B cell (primary cell): ENCODE measurements at places on chromosomes 12 and 14.

DNA sequence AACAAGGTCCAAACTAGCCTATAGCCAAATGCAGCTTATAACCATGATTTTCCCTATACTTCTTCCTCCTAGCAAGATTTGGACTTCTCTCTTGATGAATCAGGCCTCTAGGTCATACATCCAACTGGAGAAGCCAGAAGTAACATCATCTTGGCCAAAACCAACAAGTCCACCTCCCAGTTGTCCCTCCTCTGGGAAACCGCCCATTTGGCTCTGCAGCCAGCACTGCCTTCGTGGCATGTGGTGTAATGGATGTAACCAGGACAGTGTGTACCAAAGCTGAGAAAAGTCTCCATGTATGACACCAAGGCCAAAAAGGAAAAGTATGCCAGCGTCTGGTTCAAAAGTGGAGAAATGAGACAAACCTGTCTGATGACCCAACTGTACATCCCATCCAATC lies 59.3 kb upstream of the VASH1 start:
- no peak for DNase-seq

DNA sequence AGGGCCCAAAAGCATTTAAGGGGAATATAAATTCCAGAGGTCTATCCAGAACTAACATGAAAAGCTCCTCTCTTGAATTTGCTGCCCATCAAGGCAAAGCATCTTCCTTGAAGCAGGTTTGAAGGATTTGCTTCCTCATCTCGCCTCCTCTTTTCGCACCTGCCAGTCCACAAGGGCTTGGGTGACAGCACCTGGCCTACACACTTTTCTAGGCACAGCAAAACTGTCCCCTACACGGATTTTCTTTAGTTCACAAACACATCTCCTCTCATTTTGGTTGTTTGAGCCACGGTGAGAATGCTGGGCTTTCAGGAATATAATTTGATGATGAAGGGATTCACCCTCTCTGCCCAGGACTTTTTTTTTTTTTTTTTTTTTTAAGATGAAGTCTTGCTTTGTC lies 36.9 kb upstream of the ATP23 start:
- DNase-seq: no peak

DNA sequence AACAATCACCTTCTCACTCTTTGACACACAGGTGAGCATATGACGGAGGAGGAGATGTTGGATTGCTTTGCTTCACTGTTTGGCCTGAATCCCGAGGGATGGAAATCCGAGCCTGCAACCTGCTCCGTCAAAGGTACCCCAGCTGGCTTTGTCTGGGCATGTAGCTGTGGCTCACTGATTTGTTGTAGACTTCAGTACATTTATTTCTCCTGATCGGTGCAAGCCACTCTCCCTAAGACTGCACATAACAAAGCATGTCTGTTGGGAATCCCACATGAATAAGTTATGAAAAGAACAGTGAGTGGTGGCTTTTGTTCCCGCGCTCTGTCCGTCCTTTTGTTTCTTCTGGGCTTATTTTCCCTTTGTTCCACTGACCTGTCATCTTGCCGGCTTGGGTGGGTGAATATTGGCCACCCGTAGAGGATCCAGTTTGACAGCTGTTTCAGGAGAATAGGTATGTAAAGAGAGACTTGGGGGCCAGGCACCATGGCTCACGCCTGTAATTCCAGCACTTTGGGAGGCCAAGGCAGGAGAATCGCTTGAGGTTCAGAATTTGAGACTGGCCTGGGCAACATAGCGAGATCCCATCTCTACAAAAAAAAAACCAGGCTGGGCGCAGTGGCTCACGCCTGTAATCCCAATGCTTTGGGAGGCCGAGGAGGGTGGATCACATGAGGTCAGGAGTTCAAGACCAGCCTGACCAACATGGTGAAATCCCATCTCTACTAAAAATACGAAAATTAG lies 20.0 kb upstream of the BCL7A start:
- DNase-seq: no peak

DNA sequence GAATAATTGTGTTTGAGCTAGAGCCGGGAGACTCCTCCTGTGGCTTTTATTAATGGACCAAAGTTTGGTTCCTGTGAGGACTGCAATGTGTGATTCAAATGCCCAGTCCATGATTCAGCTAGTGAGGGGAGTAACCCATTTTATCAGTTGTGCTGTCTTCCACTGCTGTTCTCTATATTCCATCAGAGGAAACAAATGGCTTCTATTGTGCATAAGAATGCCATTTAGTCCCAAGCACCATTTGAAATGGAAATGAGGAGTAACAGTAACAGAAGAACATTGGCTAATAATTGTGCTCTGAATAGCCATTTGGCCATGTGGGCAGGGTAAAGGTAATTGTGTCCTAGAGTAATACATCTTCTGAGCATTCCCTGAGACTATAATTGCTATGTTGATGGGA lies 642.7 kb downstream of the DIO2 start:
- no peak for DNase-seq

DNA sequence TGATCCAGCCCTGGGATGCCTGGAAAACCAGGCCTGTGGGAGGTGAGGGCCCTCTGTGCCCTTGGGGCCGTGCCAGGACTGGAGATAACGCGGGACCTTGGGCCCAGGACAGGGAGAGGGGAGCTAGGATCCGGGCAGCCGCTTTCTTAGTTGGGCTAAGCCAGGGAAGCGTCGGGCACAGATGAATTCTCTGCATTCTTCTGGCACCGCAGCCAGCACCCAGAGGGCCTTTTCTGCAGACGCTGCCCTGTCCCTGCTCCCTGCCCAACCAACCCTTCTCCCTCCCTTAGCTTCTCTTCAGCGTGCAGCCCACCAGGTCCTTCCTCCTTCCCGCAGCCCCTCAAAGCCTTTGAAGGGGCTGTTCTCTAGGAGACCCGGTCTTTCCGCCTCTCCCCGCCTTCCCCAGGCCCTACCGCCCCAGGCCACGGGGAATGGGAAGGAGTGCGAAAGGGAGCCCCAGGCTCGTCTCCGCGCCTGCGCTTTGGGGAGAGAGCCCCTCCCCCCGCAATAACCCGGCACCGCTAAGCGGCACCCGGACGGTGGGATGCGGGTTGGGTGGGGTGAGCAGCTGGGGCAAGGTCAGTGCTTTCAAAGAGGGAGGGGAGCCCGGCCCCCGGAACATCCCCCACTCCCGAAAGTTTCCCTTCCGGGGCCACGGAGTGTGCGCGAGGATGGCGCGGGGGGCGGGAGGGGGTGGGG lies 663 bp downstream of the NCKAP5L start:
- peak; percentile 56 for DNase-seq

GRCh38 chr14:58541633-58542022 lies 96.1 kb upstream of the DACT1 start:
- DNase-seq: no peak

- DNase-seq: no peak
Measured at GRCh38 chr14:64767215-64767964, 63.2 kb downstream of the PLEKHG3 start.

DNA sequence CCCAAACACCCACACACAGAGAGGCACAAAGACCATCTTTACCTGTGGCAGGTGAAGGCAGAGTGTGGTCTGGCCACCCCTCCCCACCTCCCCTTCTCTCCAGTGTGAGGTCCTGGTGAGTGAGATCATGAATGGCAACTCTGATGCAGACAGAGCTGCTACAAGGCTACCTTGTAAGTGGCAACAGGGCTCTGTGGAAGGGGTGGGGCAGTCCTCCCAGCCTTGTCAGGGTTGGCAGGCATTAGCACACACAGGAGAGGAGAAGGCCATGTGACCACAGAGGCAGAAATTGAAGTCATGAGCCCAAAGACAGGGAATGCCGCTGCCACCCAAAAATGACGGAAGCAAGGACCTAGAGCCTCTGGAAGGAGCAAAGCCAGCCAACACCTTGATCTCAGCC lies 30.7 kb downstream of the VWF start:
- no peak for DNase-seq

GRCh38 chr12:132572106-132572505 lies 38.3 kb downstream of the LRCOL1 start:
- no peak for DNase-seq

DNA sequence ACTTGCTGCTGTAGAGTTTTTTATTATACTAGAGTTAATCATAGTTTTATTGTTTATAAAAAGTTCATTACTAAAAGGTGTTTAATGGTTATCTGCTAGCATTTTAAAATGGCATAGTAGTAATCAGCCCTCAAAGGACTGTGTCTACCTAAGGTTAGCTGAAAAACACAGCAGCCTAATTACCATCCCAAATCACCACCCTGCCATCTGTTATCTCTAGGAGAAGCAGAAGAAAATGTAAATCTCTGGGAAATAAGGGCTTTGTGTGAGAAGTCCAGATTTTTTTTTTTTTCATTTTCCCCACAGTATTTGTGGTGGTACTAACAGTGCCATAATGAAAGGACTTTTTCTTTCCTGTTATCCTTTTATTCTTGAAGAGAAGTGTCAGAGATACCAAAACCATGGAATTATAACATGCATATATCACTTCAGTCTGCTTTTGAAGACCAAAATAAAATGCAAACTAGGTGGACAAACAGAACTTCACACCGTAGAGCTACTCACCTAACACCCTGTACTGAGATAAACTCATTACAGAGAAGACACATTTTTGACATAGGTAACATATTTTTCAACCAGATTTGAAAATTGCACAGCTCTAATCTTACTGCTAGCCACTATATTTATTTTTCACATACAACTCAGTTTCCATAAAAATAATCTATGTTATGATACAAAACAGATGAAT lies 876.2 kb downstream of the C12orf50 start:
- DNase-seq: no peak

DNA sequence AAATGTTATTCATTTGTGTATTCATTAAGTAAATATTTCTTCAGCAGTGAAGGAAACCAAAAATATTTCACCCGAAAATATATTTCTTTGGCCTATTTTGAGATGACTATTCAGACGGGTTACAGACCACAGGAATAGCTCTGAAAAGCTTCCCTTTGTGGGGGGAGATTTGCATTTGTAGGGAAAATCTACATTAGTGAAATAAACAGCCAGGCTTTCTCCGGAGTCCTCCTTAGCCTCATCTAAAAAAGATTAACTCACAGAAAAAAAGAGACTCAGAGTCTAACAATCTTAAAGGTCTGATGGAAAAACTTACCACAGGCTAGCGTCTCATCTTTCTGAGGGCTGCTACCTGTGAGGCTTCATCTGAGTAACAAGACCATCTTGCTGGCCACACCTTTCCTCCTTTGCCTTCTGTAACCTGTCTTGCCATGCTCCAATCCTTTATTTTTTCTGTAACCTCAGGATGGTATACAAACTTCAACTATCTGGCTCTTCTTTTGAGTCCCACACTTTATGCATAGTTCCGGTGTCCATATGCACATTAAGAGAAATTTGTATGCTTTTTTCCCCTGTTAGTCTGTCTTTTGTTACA lies 100.7 kb downstream of the CNTN1 start:
- no peak for DNase-seq

GRCh38 chr12:132108211-132108832 lies 35.8 kb downstream of the DDX51 start:
- DNase-seq: no peak

DNA sequence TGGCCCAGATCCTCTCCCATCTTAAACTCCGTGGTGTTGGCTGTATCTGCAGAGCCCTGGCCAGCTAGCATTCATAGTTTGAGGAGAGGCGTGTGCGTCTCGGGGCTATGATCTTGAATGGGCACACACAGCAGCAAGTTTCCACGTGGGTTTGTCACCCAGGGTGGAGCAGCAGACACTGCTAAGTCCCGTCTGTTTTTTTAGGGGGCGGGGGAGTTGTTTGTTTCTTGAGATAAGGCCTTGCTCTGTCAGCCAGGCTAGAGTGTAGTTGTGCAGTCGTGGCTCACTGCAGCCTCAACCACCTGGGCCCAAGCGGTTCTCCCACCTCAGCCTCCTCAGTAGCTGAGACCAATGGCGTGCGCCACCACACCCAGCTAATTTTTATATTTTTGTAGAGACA lies 20.1 kb upstream of the TEX22 start:
- DNase-seq: no peak

DNA sequence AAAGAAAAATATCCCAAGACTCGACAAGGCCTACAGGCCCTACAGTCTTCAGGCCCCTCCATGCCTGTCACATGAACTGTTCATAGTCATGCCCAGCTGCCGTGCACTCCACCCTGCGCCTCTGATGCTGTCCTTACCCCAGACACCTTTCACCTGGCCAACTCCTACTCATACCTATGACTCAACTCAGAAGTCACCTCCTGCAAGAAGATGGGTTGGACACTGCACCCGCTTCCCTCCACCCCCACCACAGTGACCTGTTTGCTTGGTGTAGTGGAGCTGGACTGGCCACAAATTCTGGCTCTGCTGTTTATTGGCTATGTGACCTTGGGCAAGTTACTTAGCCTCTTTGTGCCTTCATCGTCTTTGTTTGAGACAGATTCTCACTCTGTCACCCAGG lies 56.2 kb downstream of the PHETA1 start:
- no peak for DNase-seq

GRCh38 chr14:88552876-88553275 lies 1.9 kb downstream of the PTPN21 start:
- DNase-seq: no peak

DNA sequence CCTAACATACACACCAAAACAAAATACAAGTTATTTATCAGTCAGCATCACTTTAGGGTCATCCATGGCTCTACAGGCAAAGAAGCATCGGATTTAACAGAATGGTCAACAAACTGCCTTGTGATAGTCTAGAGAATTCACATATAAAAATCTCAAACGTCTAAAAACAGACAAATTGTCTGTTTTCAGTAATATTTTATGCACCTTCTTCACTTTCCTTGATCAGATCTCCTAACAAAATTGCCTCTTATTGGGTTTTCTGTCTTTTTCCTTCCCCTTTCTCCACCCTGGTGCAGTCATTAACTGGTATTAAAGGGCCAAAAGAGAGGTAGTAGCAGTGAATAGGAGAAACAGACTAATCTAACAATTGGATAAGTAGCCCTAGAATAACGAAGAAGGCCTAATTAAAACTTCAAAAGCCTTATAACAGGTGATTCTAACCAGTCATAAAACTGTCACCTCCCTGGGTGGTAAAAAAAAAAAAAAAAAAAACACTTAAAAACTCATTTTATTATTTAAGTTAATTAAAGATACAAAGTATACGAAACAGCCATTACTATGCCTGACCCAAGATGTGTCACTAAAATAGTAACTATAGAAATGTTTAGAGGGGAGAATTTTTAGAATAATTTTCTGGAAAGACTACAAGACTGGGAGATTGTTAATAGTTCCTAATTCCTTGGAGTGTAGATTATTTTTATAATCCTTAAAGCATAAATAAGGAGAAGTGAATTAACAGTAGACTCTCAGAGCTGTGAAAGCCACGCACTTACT lies 1.5 kb downstream of the KIF21A start:
- DNase-seq: no peak

DNA sequence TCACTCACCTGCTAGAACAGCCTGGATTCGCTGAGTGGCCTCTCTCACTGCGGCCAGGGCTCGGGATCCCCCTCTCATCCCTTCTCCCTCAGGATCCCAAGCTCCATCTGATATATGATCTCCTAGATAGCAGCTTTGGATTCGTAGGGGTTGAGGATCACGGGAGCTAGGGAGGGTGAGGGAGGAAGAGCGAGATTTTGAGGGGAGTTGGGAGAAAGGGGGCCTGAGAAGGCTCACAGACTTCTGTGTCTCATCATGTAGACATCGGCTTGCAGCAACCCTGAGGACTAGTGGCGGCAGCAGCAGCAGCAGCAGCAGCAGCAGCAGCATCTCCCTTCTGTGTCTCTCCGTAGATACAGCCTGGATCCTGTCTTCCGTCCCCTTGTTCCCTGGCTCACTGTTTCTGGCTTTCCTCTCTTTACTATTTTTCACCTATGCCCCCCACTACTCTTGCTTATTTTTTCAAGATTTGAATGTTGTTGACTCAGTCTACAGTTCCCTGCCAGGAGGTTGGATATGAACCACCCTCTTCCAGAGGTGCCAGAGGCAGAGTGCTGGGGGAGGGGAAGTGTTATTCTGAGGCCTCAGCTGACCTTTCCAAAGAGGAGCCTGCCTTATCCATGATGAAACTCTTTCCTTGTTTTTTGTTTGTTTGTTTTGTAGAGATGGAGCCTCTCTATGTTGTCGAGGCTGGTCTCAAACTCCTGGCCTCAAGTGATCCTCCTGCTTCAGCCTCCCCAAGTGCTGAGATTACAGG lies at the start of gene CIROP:
CIROP (minus strand) TSS at position 399 of the 757 bp plus-strand sequence; CDS start at position 330, 69 bp downstream.
- DNase-seq: no peak
